ENCODE measurements at places on chromosomes 1 and 21.

- no peak for DNase-seq
These were observed 26.5 kb upstream of the SLC30A10 start for GRCh38 chr1:219954736-219955421.

DNA sequence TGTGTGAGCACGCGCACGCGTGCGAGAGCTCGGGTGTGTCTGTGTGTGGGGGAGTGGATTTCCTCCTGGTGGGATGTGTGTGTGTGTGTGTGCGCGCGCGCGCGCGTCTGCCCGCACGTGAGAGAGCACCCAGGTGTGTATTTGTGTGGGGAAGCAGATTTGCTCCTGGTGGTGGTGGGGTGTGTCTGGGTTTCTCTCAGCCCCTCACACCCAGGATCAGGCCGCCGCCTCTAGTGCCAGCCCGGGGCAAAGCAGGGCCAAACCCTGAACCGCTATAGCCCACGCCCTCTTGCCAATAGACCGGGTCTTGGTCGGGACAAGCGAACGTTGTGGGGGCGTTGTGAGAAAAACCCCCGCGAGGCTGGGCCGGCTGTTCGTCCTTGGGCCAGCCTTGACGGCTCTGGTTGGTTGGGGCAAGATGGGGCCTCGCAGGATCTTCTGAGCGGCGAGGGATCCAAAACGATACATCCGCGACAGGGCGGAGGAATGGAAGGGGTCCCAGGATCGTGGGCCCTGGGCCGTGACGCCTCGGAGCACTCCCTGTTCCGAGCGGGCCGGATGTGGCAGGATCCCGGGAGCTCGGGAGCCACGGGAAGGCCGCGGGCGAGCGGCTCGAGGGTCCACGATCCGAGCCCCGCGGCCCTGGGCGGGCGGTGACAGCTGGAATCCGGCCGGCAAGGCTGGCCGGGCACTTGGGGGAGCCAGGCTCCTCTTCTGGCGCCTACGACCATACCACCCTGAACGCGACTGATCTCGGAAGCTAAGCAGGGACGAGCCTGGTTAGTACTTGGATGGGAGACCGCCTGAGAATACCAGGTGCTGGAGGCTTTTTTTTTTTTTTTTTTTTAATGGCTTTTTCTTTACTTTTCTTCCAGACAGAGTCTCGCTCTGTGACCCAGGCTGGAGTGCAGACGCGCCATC, 68.2 kb downstream of the RNF187 start:
- DNase-seq: no peak

GRCh38 chr1:171166361-171166760, 18.7 kb upstream of the FMO2 start:
- DNase-seq: no peak

DNA sequence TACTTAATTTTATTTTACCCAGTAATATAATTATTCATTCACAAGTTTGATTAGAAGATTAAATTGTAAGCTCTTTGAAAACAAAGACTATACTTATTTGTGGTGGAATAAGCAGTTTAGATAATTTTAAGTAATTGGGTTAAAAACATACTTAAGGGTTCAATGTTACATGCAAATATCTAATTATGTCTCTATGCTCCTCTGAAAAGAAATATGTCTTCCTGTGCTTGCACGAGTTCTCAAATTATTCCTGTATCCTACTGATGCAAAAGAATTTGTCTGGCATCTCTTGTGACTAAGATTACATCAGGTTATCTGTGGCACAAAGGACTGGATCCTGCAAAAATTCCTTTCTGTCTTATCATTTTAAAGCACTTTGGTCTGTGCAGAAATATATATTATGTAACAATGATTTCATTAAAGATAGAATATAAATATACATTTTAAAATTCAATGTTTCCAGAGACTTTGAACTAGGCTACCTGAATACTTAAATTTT, 416.7 kb downstream of the COL11A1 start:
- DNase-seq: no peak

Measured in RKO (cell line).